ENCODE measurements at places on chromosomes 11 and 22.

- no peak for DNase-seq
These were observed 43.9 kb upstream of the PPARA start for GRCh38 chr22:46106279-46107022.

- peak; percentile 13 for DNase-seq
These were observed 23.3 kb downstream of the RFPL3 start for GRCh38 chr22:32380991-32381390.

- no peak for DNase-seq
These were observed 7.6 kb downstream of the TP53I11 start for GRCh38 chr11:44943118-44943517.

DNA sequence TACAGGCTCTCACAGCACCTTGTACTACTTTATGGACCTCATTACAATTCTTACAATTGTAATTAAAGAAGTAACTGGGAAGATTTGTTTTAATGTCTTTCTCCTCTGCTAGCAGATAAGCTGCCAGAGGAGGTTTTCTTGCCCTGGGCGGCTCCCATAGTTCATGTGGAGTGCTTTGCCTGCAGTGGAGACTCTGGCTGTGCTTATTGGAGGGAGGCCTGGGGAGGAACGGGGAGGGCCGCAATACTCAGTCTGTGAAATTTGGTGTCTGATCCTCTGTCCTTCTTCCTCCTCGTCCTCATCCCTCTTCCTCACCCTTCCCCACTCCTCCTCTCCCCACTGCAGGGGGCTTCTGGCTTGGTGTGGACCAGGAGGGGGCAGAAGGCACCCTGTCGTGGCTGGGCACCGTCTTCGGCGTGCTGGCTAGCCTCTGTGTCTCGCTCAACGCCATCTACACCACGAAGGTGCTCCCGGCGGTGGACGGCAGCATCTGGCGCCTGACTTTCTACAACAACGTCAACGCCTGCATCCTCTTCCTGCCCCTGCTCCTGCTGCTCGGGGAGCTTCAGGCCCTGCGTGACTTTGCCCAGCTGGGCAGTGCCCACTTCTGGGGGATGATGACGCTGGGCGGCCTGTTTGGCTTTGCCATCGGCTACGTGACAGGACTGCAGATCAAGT, 5.6 kb downstream of the SLC35C1 start:
- no peak for DNase-seq

GRCh38 chr11:62400760-62401159, 18.1 kb upstream of the SCGB1A1 start:
- DNase-seq, result no peak

- DNase-seq, result no peak
These were observed 26.5 kb downstream of the PGA5 start for GRCh38 chr11:61267437-61267841.

- DNase-seq, result no peak
These were observed 11.6 kb downstream of the DGCR2 start for GRCh38 chr22:19110646-19111045.

GRCh38 chr11:75597636-75598035, 35.6 kb downstream of the SERPINH1 start:
- peak; percentile 44 for DNase-seq

DNA sequence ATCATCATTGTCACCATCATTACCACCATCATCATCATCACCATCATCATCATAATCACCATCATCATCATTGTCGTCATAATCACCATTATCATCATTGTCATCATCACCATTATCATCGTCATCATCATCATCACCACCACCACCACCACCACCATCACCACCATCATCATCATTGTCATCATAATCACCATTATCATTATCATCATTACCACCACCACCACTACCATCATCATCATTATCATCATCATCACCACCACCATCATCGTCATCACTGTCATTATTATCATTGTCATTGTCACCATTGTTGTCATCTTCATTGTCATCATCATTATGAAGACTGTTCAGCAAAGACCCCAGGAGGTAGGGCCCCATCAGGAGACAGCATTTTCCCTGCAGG, 33.3 kb downstream of the SMIM38 start:
- no peak for DNase-seq

GRCh38 chr11:117217141-117218084, 14.5 kb downstream of the PCSK7 start:
- DNase-seq, result peak; percentile 83

GRCh38 chr11:9017773-9018172, 14.0 kb upstream of the NRIP3 start:
- no peak for DNase-seq

- DNase-seq, result no peak
These were observed 227.2 kb upstream of the ARHGAP20 start for GRCh38 chr11:110939471-110939870.

DNA sequence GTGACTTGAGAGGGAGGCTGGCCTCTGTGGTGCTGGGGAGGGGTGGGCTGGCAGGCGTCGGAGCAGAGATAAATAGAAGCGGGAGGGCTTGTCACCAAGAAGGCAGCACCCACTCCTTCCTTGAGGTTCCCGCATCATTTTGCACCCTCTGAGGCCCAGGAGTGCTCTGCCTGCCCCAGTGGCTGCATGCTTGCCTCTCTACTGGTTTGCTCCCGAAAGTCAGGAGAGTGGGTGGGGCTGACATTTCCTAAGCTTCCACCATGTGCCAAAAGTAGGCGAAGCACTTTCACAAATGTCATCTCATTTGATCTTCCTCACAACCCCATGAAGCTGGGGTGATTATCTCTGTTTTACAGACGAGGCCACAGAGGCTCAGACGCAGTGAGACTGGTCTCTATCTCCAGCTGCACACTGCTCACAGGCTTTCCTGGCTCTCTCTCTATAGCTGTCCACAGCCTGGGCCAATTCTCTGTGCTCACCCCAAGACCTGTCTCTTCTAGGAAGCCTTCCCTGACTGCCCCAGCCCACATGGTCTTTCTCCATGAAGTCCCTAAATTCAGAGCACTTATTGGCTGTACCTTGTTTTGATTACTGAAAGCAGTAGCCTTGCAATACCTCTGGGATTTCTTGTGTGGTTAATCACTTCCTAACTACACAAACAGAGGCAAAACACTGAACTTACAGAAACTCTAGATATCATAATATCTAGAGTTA, 2.6 kb upstream of the UCP3 start:
- no peak for DNase-seq

DNA sequence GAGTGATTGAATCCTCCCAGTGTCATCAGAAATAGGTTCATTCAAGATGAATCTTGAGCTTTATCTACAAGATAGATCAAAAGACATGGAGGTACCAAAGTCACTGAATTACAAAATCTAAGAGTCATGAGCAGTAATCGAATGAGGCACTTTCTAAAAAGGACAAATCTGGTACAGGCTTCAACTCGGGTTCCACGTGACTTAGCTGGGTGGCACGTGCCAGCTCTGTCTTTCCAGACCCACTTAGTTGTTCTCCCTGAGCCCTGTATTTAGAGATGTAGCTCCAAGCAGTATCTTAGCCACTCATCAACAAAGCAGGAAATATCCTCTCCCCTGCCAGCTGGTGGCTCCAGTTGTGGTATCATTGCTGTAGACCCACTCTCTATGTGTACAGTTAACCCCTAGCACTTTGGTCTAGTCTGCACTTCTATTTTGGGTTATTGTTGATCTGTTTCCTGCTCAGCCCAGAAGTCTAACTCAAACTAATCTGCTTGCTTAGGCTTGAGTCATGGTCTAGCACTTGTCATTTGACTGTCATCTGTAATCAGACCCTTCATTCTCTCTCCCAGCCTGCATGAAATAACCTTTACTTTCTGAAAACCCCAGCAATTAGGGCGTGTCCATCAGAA, 528.7 kb downstream of the ETS1 start:
- DNase-seq, result no peak

DNA sequence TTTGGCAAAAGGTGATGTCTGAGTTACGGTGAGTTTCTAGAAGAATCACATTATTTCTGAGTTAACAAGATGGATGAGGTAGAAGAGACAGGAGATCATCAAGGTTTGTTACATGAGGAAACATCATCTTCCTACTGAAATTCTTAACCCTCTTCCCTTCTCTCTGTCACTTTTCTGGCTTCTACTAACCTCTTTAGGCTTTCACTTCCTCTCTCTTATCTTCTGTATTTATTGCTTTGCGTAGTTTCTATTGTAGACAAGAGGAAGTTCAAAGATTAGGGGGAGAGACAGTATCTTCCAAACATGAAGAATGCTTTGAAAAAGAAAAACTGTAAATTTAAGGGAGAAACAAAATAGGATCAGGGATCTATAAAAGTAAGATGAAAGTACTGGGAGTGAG, 75.4 kb downstream of the TRPC6 start:
- no peak for DNase-seq

GRCh38 chr11:76766521-76766920, 16.6 kb upstream of the TSKU start:
- DNase-seq, result no peak

- no peak for DNase-seq
These were observed 772.5 kb downstream of the TBC1D22A start for GRCh38 chr22:47534804-47535410.

- DNase-seq, result no peak
These were observed 67.3 kb upstream of the CDON start for GRCh38 chr11:126129727-126130671.

GRCh38 chr11:72380132-72380503, 54.2 kb downstream of the CLPB start:
- no peak for DNase-seq

DNA sequence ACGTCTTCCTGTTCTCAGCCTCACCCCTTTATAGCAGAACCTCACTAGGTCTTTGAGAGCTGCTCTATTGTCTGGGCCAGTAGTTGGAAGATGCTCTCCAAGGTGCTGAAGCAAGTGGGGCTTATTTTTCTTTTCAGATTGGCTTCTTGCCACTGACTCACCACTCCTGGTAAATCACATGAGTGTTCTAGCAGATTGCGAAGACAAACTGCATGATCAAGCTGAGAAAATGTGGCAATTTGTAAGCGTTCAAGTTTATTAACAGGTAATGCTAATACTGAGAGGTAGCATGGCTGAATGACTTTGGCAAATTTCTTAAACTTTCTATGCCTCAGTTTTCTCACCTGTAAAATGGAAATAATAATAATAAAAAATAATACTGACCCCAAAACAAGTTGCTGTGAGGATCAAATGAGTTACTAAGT, 59.2 kb downstream of the CACNG2 start:
- DNase-seq, result peak; percentile 84

DNA sequence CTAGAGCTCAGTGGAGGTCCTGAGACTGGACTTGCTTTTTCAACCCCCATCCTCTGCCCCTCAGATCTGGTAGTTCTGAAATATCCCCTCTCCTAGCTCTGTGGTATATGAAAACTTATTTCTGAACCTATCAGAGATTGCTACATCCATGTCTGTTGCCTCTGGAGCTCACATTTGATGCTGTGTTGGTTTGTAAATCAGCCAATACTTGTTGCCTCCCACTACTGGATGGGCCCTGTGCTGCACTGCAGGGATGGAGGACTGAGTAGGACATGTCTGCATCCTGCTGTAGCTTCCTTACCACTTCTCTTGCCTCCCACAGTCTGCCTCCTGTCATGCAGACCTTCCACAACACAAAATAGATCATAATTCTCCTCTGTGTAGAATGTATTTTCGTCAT, 5.2 kb downstream of the OLFML1 start:
- no peak for DNase-seq

- DNase-seq, result no peak
These were observed 50.7 kb upstream of the SLC35C1 start for GRCh38 chr11:45754261-45754709.

DNA sequence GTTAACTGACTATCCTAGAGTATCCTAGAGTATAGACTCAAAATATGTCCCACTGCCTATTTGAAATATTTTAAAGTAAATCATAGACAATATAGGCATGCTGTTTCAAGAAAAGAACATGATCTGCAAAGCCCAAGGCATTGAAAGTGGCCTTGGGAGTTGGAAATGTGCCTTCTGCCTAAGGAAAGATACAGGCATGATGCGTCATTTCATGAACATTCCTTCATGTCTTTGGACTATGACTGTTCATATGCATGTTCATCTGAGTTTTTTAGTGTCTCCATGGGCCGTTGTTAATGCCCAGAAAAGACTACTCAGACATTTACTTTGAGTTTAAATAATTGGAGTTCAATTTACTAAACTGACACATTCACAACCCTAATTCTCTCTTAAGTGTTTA, 69.7 kb upstream of the PRDM11 start:
- DNase-seq, result no peak

DNA sequence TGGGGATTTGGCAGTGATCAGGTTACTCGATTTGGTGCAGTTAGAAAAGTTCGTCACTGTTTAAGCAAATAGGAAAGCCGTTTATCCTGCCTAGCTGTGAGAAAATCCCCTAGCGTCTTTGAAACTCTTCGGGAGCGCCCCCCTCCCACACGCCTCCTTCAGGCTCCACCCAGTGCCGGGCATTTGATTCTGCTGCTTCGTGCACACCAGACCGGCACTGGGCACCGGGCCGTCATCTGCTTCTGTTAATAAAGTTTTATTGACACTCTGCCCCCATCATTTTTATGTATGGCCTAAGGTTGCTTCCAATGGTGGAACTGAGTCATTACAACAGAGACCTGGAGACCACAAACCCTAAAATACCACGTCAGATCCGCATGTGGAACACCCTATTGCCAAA, 50.9 kb downstream of the IGF2 start:
- DNase-seq, result no peak

GRCh38 chr22:43060183-43060582, 29.0 kb downstream of the TTLL1 start:
- peak; percentile 21 for DNase-seq

DNA sequence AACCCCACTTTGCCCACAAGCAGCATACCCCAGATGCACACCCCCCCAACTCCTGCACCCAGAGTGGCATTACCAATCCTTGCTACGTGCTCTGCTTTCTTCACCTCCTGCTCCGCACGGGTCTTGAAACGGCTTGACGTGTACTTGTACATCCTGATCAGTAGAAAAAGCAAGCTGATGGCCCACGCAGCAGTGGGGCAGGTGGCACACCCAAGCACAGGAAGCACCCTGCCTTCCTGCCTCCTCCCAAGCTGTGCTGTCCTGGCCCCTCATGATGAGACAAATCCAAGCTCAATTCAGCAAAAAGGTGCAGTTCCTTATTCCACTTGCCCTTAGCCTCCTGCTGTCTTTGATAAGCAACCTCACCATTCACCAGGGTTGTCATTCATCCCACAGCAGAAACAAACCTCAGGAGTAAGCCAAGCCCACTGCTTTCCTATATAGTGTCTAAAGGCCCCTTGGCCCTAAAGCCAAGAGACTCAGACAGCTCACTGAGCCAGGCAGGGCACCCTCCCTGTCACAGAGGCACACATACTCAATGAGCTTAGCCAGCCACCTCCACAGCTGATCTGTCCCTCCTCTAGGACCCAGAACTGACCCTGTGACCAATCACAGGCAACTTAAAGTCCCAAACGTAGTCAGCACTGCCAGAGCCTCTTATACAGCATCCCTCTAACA, 27.8 kb downstream of the MORC2 start:
- DNase-seq, result no peak

- DNase-seq, result no peak
These were observed 933 bp downstream of the ACTN3 start for GRCh38 chr11:66547662-66548009.

- DNase-seq, result no peak
These were observed 3.5 kb downstream of the CRYBB1 start for GRCh38 chr22:26614322-26614721.

DNA sequence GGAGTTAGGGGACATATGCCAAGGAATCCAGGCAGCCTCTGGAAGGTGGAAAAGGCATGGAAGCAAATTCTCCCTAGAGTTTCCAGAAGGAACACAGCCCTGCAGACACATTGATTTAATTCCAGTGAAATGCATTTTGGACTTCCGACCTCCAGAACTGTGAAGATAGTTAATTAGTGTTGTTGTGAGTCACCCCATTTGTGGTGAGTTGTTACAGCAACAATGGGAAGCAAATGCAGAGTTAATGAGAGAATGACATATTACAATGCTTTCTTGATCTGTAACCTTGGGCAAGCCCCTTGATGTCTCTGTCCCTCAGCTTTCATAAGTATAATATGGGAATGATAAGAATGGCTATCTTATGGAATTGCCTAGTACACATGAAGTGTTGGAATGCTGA, 178.7 kb downstream of the KIRREL3 start:
- no peak for DNase-seq

Data from kidney capillary endothelial cell (primary cell).